ENCODE measurements at places on chromosomes 11 and 22.

DNA sequence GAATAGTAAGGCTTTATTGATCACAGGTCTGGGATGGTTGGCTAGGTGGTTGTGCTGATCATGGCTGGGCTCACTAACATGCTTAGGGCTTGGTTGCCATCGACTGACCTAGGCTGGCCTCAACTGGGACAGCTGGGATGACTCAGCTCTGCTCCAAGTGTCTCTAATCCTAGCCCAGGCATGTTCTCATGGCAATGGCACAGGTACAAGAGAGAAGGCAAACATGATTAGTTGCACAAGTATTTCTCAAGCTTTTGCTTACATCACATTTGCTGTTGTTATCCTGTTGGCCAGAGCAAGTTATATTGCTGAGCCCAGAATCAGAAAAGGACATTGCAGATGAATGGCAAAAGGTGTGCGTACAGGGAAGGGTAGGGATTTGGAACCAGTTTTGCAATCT, 68.5 kb upstream of the SLC35C1 start:
- no peak for DNase-seq

DNA sequence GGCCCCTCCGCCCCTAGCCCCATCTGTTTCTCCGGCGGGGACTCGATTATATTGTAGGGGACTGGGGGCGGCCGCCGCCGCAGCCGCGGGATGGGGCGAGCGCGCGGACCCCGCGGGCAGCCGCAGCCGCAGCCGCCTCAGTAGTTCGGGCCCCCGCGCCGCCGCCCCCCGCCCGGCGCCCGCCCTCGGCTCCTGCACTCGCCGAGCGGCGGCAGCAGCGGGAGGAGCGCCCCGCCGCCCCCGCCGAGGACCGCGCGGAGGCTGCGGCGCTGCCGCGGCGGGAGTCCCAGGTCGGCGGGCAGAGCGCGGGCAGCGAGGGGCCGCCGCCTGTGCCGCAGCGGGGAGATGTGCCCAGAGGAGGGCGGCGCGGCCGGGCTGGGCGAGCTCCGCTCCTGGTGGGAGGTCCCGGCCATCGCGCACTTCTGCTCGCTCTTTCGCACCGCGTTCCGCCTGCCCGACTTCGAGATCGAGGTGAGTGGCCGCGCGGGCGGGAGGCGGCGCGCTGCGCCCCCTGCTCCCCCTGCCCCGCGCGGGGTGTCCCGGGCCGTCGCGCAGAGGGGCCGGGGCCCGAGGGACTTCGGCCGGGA, at the start of gene CECR2:
Gene CECR2, plus strand, starts transcription at position 22 of the 587 bp plus-strand sequence. Its CDS starts 324 bp downstream, at position 346.
- DNase-seq = no peak

DNA sequence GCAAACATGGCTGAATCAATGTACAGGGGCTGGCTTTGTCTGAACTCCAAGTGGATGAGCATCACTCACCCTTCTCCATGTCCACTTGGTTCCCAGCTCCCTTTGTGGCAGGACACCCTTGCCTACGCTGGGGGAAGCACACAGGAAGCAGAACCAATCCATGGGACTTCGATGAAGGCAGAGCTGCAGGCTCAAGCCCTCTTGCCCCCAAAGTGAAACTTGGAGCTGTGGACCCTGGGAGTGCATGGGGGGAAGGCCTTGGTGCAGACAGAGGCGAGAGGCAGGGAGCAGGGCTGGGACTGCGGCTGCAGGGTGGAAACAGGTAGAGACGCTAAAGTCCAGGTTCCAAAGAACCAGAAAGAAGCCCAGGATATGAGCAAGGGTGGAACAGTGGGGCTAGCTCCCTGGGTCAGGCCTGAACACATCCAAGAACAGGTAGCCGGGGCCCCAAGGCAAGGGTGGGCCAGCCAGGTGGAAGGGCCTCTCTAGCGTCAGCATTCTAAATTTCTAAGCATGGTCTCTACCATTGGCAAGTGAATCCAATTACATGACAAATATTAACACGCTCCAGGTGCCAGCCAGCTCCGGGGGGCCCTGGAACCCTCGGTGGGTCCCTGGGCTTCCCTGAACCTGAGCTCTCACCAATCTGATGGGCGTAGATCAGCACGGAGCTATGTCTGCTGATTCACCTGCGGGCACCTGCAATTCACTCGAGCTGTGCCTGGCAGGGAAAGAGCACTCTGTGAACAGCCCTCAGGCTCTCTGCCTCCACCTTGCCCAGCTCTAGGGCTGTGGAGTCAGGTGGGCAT, 532.8 kb downstream of the BRD1 start:
- no peak for DNase-seq

GRCh38 chr11:15707971-15708370, 593.2 kb downstream of the INSC start:
- DNase-seq = no peak

GRCh38 chr11:89566972-89567371, 75.8 kb upstream of the NOX4 start:
- no peak for DNase-seq

All from stimulated activated CD4-positive, alpha-beta T cell treated with anti-CD3 and anti-CD28 coated beads, Interleukin-2, amount 100 ng/mL, for 4 hours (primary cell).